ENCODE measurements at places on chromosomes 2 and 18. TPM values are rescaled to one million over a fixed set of nuclear protein-coding genes. Genes with fewer than 3 reads are reported as not detected.

The DSG1 gene
- total RNA-seq, result not detected

The AGXT gene
- total RNA-seq, result not detected

The HJURP gene
- 11.4 TPM for total RNA-seq

The FTCDNL1 gene
- total RNA-seq, result 1.0 TPM

The UBR3 gene
- total RNA-seq, result 23.4 TPM

DNA sequence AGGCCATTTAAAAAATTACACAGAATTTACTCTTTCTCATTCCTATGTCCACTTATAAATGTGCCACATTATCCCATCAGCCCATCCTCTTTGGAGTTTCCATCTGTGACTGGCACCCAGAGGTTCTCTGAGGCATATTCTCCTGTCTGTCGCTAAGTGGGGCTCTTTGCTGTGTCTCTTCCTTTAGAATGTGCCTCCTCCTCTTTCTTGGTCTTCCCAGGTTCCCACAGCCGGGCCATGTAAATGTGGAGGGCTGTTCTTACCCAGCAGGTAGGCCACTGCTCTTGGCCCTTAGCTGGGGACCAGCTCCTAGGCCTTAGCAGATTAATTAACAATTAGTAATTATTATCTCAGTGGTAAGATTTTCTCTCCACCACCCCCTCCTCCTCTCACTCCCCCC is 167.0 kb downstream of the INSIG2 start:
- H3K4me3 ChIP-seq, result no peak overlapping the region
- H3K27ac ChIP-seq, result no peak overlapping the region
- H3K4me1 ChIP-seq, result peaks cover 9% of the 10 kb centered on the region

- peaks cover 21% of the 10 kb centered on the region for H3K4me1 ChIP-seq
- no peak for DNase-seq
- H3K27ac ChIP-seq, result peak overlapping the region; percentile 28
- peaks cover 6% of the 10 kb centered on the region for H3K27me3 ChIP-seq
- peaks cover 51% of the 10 kb centered on the region for H3K36me3 ChIP-seq
Observed at GRCh38 chr18:35717182-35717581, 135.6 kb downstream of the GALNT1 start.

DNA sequence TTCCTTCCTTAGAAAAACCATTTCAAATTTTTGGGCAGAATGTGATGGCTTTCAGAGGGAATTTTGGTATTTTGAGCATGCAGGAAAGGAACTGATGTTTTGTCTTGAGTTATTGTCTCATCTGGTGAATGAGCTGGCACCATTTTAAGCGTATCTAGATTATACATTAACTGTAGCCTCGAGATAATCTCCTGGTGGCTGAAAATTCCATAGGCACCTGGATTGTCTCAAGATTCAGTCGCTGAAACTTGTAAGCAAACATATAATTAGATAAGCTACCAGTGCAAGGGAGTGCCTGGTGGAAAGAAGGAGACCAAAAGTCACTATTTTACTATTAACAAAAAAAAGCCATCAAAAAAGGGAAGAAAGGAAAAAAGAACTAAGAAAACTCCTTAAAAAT is 687.8 kb upstream of the DDX18 start:
- H3K36me3 ChIP-seq, result no peaks in the 10 kb centered on the region
- no peaks in the 10 kb centered on the region for H3K27me3 ChIP-seq
- no peaks in the 10 kb centered on the region for H3K4me1 ChIP-seq

GRCh38 chr2:163692081-163692480 is 43.7 kb downstream of the FIGN start:
- H3K36me3 ChIP-seq, result no peaks in the 10 kb centered on the region
- no peaks in the 10 kb centered on the region for H3K27me3 ChIP-seq
- H3K4me3 ChIP-seq, result no peak overlapping the region
- H3K4me1 ChIP-seq, result no peaks in the 10 kb centered on the region
- DNase-seq, result no peak
- H3K27ac ChIP-seq, result no peak overlapping the region

DNA sequence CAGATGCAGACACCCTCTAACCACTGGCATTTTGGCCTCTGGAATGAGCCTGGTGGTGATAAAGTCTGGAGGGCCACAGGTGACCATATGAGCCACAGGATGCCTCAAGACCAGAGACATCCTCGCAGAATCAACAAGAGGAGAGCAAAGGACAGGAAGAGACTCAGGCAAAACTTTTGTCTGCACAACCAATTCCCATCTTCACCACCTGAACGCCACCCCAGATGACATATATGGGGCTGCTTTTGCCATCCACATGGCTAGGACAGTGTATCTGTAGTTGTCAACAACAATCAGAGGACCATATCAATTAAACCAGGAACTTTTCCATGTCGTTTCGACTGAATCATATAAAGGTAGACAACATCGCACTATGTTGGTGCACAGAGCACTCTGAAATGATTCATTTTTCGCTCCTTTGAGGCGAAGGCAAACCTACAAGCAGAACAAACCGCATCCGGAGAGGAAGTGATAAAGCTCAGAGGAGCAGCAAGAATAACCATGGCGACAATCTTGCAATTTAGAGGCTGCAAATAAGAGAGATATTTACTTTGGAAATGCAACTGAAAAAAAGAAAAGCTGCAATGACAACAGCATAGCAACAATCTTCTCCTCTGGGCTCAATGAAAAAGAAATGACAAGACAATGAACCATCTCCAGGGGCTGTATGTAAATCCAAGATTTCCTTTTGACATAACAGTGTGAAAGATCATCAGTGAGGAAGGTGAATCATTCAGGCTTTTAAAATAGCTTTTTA is 204.5 kb downstream of the ARL4C start:
- no peak overlapping the region for H3K4me3 ChIP-seq
- H3K4me1 ChIP-seq, result peaks cover 5% of the 10 kb centered on the region
- no peak overlapping the region for H3K27ac ChIP-seq
- H3K27me3 ChIP-seq, result peaks cover 3% of the 10 kb centered on the region
- H3K36me3 ChIP-seq, result no peaks in the 10 kb centered on the region

DNA sequence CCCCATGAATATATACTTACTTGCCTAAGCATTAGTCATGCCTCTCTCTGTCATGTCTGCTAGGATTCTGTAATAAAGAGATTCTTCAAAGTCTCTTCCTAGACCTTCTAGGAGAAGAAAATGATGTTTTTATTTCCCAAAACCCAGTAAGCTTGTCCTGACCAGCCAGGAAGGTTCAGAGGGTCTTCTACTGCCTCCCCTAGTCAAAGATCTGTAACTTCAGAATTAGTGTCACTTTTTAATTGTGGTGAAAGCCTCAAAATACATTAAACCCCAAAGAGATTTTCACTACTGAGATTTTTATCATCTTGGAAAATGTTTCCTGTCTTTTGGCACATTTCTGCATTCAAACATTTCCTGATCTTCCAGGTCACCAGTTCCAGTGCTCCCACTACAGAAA is 232.9 kb upstream of the STK17B start:
- no peak overlapping the region for H3K4me3 ChIP-seq
- no peak overlapping the region for H3K27ac ChIP-seq
- no peak for DNase-seq
- H3K4me1 ChIP-seq, result peaks cover 30% of the 10 kb centered on the region

- peaks cover 9% of the 10 kb centered on the region for H3K4me1 ChIP-seq
- no peak for DNase-seq
- no peak overlapping the region for H3K27ac ChIP-seq
- H3K36me3 ChIP-seq, result peaks cover 37% of the 10 kb centered on the region
Observed at GRCh38 chr2:8934338-8934737, 69.1 kb downstream of the MBOAT2 start.

DNA sequence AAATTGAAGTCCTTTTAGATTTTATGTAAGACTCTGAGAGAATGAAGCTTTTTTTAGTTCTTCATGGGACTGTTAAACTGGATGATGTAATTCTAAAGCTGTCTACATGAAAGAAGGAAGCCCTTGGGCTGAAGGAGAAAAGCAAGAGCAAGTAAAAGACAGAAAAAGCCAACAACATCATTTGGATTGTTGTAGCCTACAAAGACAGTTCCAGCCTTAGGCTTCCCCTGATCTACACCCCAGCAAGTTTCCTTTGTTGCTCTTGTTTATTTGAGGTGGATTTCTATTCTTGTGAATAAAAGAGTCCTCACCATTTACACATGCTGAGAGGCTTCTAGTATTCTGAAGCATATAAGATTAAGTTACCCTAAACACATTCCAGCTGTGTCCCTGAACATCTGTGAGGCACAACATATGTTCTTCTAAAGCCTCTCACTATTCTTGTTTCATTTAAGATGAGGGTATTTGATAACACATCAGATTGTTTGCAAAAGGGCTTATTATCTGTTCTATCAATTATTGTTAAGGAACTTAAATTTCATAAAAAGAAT is 377.8 kb downstream of the LNPK start:
- H3K36me3 ChIP-seq, result no peaks in the 10 kb centered on the region
- no peak overlapping the region for H3K27ac ChIP-seq
- H3K4me1 ChIP-seq, result no peaks in the 10 kb centered on the region
- H3K27me3 ChIP-seq, result peaks cover 5% of the 10 kb centered on the region
- H3K4me3 ChIP-seq, result no peak overlapping the region
- DNase-seq, result no peak

Measured in endothelial cell (in vitro differentiated cells).